ENCODE measurements at places on chromosomes 1 and 21. TPM values are rescaled to one million over a fixed set of nuclear protein-coding genes. Genes with fewer than 3 reads are reported as not detected.

TMPRSS15 gene
- polyA plus RNA-seq, result 3.1 TPM

CCDC17 gene
- polyA plus RNA-seq, result 0.08 TPM

PTPRC gene
- 782 TPM for polyA plus RNA-seq

SAMD13 gene
- not detected for polyA plus RNA-seq

CHI3L1 gene
- not detected for polyA plus RNA-seq

RGS8 gene
- not detected for polyA plus RNA-seq

HOOK1 gene
- polyA plus RNA-seq, result 8.3 TPM

C8B gene
- not detected for polyA plus RNA-seq

PPM1J gene
- polyA plus RNA-seq, result 0.48 TPM

MASP2 gene
- polyA plus RNA-seq, result not detected

GSTM4 gene
- polyA plus RNA-seq, result 10.6 TPM

KCNE1 gene
- polyA plus RNA-seq, result not detected

All from naive B cell (primary cell).